ENCODE measurements at places on chromosomes 1 and 21.

DNA sequence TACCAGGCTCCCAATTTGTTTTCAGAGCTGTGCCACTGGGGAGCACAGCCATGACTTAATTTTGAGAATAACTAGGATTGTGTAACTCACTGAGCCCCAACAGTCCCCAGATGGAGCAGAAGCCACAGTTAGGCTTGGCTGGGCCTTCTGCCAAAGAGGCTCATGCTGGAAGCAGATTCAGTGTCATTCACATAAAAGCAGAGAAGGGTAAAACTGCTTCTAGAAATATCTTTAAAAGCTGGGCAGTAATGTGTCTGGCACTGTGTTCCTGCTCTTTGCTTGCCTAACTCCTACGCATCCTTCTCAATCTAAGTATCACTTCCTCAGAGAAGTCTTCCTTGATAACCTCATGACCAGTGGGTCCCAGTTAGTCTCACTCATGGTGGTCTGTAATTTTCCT is 20.3 kb downstream of the STK40 start:
- no peak for DNase-seq

DNA sequence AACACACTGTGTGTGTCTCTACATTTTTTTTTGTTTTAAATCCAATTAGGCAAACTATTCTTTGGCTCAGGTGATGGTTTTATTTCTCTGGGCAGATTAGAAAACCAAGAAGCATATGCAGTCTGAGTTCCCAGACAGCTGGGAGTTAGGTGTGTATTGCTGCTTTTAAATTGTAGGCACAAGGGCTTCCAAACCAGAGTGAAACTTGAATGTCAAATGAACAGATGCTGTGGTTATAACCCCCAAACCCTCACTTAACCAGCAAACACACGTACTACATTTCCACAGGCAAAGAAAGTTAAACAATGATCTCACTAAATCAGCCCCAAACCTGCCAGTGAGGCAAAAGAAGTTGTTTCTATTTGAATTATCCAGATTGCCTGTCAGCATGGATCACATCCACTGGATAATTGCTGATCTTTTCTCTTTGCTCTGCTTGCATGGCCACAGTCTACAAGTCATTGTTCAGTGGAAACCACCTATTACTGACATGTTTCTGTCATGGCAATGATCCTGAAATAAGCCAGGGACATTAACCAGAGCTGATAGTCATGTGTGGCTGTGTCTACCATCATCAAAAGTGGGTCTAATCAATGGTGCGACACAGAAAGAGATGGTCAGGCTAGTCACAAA is 576.5 kb upstream of the PLXNA2 start:
- DNase-seq = no peak

DNA sequence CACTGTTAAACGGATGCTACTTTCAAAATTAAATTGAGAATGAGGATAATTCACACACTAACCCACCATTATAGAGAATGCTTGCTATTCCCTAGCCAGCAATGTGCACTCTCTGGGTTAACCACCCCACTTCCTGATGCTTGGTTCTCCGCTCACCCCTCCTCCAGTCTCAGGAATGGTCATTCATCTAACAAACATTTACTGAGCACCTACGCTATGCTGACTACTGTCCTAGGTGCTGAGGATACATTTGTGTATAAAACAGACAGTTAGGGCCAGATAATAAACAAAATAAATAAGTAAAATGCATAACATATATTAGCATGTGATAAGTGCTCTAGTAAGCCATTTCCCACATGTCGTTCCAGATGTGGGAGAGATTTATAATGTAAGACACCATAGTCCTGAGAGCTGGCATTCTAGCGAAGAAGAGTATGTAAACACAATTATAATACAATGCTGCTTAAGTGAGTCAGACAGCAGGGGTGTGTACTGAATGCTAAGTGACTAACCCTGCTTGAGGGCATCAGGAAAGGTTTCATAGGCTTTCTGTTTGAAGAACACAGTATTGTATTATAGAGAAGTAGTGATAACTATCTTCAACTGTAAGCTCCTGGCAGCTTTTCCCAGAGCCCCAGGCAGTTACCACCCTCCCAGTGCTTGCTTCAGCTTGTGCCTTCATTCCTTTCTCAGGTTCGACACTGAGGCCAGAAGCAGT is 126.7 kb upstream of the CACHD1 start:
- peak; percentile 95 for DNase-seq

DNA sequence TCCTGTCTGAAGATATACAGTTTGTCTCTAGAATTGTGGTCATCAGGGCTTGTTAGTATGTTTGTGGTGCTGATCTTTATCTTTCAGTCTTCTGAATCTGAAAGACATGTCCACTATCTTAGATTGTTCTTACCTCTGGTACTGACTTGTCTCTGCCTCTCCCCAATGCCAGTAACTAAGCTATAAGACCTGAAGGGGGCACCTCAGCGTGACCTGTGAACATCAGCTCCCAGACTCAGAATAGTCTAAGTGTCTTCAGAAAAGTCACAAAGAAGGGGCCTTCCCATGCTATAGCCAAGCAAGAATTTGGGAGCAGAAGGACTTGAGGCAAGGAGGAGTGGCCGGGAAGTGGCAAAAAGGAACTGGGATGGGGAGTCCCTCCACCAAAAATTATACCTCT is 178.1 kb downstream of the NTNG1 start:
- no peak for DNase-seq

DNA sequence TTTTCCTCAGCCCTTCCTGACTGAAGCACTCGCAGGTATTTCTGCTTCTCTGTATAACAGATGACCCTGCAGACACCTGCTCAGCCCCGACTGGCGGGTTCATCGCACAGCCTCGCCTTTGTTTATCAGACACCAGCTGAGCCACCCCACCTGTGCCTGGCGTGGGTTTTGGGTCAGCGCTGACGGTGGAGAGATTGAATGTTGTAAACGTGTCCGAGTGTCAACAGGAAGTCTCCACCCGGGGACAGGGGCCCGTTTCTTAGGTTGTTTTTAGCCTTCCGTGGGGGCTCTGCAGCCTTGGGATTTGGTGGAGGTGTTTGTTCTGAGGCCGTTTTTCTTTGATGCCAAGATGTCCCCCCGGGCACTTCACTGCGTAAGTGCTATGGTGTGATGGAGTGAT is 60.1 kb downstream of the COL18A1 start:
- DNase-seq = no peak

- DNase-seq = no peak
These were observed 972 bp downstream of the PGBD2 start for GRCh38 chr1:248906753-248907661.

GRCh38 chr1:201954263-201955008 is 867 bp upstream of the TIMM17A start:
- DNase-seq = no peak

GRCh38 chr1:91226741-91227140 is 177.9 kb downstream of the HFM1 start:
- no peak for DNase-seq

DNA sequence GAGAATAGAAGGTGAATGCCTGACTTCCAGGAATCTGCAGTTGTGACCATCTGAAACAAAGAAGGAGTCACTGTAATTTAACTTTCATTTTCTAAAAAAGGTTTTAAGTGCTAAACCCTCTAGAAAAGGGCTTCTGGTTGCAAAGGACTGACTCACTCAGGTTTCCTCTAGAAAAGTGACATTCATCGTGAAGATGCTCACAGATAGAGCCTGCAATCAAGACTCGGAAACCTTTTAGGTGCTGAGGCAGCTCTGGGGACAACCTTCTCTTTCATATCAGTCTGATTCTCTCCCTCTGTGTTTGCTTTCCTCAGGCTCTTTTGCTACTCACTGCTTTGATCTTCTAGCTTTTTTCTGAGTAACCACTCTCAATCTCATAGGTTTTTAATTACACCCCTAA is 8.2 kb downstream of the BCL9 start:
- no peak for DNase-seq

- DNase-seq = no peak
These were observed 66.2 kb downstream of the VPS13D start for GRCh38 chr1:12296016-12296415.

- DNase-seq = peak; percentile 85
These were observed 5.2 kb downstream of the TRNP1 start for GRCh38 chr1:26998429-26999300.

DNA sequence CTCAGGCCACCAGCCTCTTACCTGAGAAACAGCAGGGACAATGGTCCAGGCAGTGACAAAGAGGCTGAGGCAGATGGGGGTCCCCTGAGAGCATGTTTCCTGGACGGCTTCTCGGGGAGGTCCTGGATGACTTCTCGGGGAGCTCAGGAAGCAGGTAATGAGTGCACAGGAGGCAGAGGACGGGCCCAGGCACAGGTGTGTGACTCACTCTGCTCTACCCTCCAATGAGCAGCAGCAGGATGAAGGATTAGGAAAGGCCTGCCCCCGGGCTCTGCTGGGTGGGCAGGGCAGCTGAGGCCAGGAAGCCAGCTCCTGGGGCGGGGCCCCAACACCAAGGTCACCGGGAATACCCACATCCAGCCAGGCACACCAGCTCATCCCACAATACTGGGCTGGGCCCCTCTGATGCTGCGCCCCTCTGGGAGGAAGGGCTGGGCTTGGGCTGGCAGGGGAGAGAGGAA is 17.2 kb upstream of the PTAFR start:
- DNase-seq = peak; percentile 60

DNA sequence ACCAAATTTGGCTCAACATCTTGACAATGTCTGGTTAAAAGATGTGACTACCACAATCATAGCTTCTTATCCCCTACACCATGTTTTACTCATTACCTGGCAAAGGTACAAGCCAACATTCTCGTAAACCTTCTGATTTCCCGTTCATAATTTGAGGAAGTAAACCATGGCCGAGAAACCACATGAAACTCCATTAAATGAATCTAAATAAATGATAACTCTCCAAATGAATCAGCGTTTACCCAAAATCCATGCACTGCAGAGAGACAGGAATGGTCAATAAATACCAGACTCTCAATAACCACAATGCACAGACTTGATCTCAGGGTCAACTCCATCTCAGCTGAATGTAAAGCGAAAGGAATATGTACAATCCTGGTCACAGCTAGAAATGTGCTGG is 125.2 kb downstream of the TYW3 start:
- DNase-seq = no peak

DNA sequence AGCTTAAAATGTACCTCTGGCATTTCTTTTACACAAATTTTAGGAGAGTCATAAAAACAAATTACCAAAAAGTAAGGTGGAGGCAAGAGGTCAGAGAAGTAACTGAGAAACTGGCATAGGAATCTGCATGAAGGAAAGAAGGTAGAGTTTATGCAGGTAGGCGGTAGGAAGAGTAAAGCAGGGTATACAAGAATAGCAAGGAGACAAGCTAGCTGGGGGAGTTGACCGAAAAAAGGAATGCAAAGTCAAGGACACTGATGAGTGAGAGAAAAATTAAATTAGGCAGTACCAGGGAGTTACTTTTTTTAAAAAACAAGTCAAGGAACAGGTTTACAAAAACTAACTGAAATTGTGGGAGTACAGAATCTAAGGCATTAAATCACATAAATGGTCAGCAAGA is 56.0 kb downstream of the FOXJ3 start:
- DNase-seq = no peak

DNA sequence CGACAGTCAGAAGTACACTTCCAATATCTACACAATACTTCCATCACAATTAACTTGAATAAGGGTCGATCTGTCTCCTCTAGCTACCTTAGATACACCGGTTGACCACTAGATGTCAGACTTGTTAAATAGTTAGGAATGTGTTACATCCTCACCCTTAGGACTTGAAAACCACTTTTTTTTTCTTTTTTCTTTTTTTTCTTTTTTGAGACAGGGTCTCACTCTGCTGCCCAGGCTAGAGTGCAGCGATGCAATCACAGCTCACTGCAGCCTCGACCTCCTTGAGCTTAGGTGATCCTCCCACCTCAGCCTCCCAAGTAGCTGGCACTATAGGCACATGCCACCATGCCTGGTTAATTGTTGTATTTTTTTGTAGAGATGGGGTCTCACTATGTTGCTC is 120.4 kb upstream of the GREM2 start:
- no peak for DNase-seq

GRCh38 chr1:114458237-114458777 is 52.7 kb downstream of the TRIM33 start:
- peak; percentile 69 for DNase-seq

- DNase-seq = no peak
These were observed 3.7 kb downstream of the DMRTB1 start for GRCh38 chr1:53462769-53463501.

DNA sequence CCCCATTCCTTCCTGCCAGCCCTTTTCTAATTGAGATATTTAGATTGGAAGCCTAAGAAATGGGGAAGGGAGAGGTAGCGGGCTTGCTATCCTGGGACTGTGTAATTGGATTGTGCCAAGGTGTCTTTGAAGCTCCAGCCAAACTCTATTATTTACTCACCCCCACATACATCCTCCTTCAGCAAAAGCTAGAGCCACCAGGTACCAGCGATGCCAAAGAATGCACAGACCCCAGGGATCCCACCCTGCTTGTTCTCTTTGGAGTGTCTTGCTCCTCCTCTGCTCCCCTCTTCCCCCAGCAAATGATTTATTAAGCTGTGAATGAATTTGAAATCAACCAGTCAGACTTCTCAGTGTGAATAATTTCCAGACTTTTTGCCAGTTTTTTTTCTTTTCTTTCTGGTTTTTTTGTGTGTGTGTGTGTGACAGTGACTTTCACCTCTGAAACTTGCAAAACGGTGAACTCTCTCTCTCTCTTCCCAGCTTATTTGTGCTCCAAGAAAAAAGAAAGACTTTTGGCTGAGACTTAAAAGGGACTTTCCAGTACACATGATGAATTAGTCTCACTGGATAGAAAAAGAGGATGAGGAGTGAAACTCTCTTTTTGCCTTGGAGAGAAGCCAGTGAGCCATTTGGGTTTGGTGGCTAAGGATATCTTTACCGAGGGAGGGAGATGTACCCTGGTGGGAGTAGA is 1.8 kb downstream of the VASH2 start:
- DNase-seq = no peak

DNA sequence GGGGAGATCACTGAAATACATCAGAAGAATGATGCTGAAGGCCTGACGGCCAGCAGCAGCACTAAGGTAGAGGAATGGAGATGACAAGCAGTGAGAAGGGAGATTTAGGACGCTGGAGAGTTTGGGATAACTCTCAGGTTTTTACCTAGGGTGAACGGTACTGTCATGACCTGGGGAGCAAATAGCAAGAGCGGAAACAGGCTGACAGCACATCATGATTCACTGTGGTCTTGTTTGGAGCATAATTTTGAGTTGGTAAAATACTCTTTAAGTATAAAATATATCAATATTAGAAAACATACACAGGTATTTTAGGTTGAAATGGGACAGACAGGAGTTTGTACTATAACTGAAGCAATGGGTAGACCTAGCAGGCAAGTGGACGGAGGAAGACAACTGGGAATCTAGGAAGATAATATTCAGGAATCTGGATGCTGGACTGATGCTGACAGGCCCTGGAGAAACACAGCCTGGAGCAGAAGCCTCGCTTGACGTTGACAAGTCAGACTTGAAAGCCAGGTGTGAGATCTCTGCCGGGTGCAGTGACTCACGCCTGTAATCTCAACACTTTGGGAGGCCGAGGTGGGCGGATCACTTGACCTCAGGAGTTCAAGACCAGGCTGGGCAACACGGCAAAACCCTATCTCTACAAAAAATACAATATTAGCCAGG is 33.3 kb downstream of the ALG14 start:
- peak; percentile 65 for DNase-seq
